ENCODE measurements at places on chromosomes 7 and 10. TPM values are rescaled to one million over a fixed set of nuclear protein-coding genes. Genes with fewer than 3 reads are reported as not detected.

- DNase-seq: no peak
Observed at GRCh38 chr10:63346015-63346441, 119.7 kb downstream of the JMJD1C start.

DNA sequence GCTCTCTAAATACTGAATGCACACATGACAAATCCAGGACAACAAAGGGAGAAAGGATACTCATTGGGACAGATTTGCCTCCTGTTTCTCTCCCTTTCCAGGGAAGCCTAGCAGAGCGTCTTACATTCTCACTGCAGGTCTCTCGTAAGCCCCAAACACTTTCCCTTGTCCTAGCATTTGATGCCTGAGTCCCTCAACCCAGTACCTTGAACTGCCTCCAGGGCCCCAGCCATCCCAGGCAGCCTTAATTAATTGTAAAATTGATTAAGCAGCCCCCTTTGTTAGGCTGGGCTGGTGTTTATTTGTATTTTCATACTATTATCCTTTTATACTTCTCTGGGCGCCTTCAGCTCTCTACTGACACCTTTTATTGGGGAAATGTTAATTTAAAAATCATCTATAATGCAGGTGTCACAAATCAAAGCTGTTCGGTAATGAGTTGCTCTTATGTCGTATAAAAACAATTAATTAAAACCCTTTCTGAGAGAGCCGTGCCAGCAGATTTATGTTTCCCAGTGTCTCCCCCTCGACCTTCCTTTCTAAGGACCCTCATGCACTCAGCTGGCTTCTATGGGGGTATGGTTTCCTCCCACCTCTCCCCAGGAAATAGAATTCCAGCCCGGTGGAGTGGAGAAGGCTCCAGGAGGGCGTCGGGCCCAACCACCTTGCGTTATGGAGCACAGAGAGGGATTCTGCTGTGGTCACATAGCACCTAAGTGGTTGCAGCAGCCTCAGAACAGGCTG is 243.8 kb downstream of the RPS24 start:
- no peak for DNase-seq

GRCh38 chr7:44290252-44290620 is 35.2 kb downstream of the CAMK2B start:
- DNase-seq: no peak

DNA sequence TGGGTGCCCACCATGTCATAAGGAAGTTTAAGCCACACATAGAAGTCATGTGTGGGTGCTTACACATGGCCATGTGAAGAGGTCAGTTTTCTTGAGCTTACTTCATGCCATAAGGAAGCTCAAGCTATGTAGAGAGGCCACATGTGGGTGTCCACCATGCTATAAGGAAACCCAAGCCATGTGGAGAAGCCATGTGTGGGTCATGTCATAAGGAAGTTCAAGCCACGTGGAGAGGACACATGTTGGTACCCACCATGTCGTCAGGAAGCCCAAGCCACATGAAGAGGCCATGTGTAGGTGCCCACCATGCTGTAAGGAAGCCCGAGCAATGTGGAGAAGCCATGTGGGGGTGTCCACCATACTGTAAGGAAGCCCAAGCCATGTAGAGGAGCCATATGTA is 1089.2 kb upstream of the AUTS2 start:
- no peak for DNase-seq

GRCh38 chr10:33804584-33804983 is 470.1 kb upstream of the NRP1 start:
- no peak for DNase-seq

DNA sequence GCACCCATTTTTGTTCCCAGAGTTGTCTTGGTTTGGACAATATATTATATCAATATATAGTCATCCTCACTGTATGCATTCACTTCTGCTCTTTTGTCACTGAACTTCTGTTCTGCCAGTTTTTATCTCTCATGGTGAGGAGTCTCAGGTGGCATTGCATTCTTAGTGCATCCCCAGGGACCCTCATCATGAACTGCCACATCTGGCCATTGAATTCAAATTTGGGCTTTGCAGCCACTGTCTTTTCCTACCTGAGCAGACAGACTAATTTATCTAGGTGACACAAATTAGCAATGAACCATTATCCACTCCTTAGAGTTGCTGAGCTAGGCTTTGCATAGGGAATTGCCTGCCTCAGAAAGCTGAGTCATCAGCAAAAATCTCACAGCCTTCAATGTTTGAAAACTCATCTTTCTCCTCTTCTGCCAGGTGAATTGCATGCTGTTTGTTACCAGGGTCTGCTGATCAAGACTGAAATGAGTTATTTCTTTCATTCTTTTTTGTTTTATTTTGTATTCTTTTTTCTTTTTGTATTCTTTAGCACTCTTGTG is 316.8 kb upstream of the MTPN start:
- no peak for DNase-seq

DNA sequence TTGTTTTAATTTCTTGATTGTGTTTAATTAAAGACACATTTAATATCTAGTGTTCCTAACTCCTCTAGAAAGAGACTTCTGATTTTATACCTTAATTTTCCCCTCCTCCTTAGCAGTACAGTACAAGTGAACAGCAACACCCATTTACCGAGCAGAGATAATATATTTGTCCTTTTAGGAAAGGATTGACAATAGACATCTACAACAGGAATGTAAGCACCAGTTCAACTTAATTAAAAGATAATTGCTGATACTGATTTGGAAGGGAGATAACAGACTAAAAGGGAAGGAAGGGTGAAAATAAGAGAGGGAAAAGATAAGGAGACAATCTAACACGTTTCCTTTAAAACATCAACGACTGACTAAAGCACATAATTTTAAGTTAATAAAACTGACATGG is 119.3 kb downstream of the SRPK2 start:
- DNase-seq: no peak

DNA sequence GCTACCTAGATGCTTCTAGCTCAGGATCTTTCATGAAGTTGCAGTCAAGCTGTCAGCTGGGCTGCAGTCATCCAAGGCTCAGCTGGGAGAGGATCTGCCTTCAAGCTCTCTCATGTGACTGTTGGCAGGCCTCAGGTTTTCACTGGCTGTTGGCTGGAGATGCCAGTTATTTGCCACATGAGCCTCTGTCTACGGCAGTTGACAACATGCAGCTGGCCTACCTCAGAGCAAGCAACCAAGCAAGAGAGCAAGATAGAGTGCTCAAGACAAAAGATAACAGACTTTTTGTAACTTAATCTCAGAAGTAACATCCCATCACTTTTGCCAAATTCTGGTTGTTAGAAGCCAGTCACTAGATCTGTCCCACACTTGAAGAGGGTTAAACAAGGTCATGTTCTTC is 125.8 kb downstream of the TPST1 start:
- DNase-seq: no peak

DNA sequence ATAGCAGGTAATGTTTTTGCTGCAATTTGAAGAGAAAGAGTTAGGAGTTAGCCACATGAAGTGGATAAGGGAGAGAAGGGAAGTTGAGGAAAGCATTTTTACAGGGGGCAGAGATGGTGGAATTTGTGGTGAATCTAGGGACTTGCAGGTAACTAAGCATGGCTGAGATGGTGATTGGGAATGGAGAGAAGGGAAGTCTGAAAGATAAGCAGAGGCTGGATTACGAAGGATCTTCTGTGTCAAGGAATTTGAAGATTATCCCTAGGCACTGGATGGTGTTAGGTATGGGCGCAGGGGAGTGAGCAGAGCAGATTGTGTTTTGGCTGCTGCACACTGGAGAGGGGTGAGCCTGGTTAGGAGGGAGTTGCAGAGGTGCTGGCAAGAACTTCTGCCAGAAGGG is 25.3 kb downstream of the ZRANB1 start:
- DNase-seq: no peak

DNA sequence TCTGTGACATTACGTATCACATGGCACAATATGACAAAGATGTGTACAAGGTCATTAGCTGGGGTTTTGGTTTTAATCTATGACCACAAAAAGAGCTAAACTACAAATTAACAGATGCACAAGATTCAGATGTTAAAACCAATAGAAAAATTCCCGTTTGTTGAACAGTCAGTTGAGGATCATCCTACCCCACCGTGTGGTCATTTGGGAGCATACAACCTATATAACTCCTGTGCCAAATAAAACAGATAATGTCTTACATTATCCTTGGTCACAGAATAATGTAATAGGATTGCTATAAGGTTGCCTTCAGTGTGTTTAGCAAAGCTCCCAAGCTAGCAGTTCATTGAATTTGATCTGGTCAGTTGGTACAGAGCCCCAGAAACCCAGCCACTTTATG is 28.2 kb downstream of the ASNS start:
- peak; percentile 28 for DNase-seq

DNA sequence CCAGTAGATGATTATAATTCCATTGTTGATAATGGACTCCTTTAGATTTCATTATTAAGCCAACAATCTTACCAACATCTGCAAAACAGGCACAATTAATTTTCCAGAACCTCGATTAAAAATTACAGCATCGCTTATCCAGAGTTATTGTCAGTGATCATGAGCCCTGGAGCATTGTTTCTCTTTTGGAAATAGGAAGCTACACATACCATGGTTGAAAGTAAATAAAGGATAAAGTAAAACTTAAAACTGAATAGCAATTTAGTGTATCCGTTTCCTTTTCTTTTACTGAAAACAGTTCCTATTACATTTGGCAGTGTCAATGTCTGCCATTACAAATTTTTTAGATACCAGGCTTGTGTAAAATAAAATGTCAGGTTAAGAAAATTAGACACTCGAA is 9.9 kb upstream of the HOXA2 start:
- no peak for DNase-seq

- no peak for DNase-seq
Observed at GRCh38 chr10:43236176-43236850, 30.6 kb downstream of the RASGEF1A start.

DNA sequence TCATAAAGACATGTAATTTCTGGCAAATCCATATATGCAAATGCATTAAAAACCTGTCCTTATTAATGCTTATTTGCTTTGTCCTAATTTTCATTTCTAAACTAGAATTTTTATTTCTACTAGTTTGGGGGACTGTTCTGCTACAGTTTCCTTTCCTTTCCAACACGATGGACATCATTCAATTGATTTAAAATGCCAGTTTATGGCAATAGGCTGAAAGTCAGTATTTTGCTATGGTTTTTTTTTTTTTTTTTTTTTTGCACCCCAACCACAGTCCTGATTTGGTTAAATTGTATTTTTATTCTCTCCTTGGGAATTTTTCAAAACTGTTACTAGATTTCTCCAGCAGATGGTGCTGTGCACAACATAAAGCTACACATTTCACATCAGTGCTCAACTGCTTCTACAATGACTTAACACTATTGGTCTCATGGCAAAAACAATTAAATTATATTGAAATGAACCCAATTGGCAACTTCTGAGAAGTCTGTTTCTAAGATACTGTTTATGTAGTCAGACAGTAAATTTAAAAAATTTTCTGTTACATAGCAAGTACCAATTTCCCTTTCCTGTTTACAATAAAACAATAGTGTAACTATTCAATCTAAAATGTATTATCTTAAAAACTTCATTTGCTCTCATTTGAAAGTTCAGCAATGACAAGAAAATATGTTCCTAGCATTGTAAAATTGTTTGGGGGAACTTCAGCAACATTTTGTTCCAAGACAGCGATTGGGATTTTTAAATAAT is 193.8 kb upstream of the CCDC6 start:
- DNase-seq: peak; percentile 63

GRCh38 chr7:24978843-24979469 is 1.0 kb downstream of the OSBPL3 start:
- DNase-seq: no peak

GRCh38 chr7:131183611-131184119 is 144.0 kb upstream of the MKLN1 start:
- peak; percentile 11 for DNase-seq

DNA sequence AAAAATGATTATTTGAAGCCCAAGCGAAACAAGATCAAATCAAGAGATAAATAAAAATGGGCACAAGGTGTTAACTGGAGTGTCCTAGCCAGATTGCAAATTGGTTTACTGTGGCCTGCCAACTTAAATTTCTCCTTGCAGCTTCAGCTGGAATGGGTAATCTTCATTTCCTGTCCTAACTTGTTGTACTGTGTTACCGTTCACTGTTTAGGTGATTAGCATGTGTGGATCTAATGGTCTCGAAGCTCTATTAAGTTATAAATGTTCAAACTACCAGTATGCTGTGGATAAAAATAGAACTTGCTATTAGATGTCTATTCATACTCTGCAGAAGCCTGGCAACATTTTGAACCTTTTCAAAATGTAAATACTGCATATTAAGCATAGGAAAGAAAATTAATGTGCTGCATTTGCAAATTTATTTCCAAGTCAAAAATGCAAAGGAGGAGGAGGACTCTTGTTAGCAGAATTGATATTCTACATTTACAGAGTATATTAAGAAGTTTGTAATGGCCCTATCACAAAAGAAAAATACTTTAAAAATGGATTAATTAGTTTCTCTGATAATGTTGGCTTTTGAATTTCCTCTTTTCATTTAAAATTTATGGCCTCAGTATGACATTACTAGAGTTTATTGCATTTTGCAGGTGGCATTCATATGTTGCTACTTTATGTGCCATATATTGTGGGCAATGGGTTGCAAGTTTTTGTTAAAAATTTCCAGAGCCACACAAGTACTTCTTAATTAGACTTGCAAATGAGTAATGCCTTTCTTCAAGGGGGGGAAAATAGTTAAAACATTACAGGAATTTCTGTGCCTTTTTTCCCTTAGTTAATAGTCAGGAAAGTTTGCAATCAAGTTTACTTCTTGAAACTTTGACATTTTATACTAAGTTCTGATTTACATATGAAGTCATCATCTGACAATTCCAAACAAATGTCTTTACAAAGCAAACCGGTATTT is 92.1 kb downstream of the CABCOCO1 start:
- DNase-seq: peak; percentile 22

DNA sequence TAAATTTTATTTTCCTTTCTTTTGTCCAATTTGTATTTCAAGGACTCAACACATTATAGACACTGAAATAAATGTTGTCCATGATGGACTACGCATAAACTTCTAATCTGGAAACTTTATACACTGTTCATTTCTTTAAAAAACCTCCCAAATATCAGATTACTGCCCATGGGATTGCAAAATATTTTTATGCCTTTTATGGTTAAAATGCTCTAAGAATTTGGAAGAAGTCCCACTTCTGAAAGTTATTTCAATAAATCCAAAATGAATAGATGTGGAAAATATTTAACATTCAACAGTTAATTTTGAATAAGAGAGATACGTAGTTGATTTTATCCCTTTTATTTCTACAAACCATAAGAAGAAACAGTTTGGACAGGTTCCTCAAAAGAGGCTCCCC is 46.1 kb downstream of the CABCOCO1 start:
- DNase-seq: no peak

- no peak for DNase-seq
Observed at GRCh38 chr7:129684777-129685176, 73.3 kb downstream of the NRF1 start.

- no peak for DNase-seq
Observed at GRCh38 chr10:78225594-78225993, 191.9 kb downstream of the RPS24 start.

Gene IDI2
- not detected for total RNA-seq

Gene PAPSS2
- 1.4 TPM for total RNA-seq

Measured in MCF 10A (cell line).